ENCODE measurements at places on chromosomes 2 and 18.

DNA sequence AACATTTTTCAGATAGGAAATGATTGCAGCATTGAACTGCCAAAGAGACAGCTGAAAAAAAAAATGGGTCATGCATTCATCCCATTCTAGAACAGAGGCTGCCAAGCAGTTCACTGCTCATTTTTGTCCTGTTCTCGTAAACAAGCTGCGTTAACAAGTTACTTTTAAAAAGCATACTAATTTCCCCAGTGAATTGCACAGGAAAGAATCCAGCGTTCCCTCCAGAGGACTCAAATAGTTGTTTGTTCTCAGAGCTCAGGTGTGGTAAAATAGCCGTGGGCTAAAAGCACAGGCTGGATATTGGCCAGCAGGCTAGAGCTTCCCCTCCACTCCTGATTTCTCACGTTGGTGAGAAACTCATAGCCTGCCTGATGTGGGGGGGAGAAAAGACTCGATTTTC, 76.1 kb upstream of the AQP4 start:
- DNase-seq = no peak

GRCh38 chr2:241637795-241638660, 535 bp downstream of the ATG4B start:
- no peak for DNase-seq

DNA sequence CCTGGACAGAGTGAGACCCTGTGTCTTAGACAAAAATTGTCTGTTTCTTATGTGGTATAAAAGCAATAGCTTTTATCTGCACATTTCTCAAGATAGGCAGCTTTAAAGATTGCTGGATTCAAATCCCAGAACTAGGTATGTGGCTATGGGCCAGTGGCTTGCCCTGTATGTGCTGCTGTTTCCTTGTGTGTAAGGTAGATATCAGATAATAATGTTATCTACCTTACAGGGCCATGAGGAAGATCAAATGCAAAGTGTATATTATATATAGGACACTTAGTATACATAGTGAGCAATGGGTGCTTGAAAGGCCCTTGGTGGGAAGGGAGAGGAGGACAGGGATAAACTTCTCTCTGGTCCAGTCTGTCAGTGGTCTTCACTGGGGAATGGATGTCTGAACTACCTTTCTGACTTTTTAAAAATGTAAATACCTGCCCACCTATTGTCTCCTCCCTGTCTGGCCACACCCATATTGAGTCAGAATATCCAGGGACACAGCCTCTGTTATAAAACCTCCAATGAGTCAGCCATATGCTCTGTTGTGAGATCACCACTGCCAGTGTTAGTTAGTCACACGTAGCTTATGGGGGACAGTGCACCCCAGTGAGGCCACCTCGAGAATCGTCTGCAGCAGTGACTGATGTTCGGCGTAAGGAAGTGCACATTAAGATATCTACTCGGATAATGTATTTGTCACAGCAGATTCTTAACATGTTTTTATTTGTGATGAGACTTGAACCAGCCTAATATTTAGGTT, 383.4 kb downstream of the PTPRM start:
- DNase-seq = no peak

- no peak for DNase-seq
Observed at GRCh38 chr2:170365686-170366085, 187.7 kb downstream of the MYO3B start.

GRCh38 chr2:239745386-239746227, 279.5 kb downstream of the NDUFA10 start:
- no peak for DNase-seq

- no peak for DNase-seq
Observed at GRCh38 chr2:176088048-176088936, 4.2 kb upstream of the HOXD13 start.

- DNase-seq = no peak
Observed at GRCh38 chr2:200128296-200128695, 172.9 kb downstream of the MAIP1 start.

- DNase-seq = no peak
Observed at GRCh38 chr2:15846626-15847025, 93.7 kb upstream of the MYCN start.

GRCh38 chr18:57089702-57090101, 57.2 kb upstream of the BOD1L2 start:
- no peak for DNase-seq

- DNase-seq = peak; percentile 24
Observed at GRCh38 chr2:118881490-118882129, 34.2 kb upstream of the EN1 start.
